GM13977 (cell line): ENCODE measurements at places on chromosomes 1 and 21.

DNA sequence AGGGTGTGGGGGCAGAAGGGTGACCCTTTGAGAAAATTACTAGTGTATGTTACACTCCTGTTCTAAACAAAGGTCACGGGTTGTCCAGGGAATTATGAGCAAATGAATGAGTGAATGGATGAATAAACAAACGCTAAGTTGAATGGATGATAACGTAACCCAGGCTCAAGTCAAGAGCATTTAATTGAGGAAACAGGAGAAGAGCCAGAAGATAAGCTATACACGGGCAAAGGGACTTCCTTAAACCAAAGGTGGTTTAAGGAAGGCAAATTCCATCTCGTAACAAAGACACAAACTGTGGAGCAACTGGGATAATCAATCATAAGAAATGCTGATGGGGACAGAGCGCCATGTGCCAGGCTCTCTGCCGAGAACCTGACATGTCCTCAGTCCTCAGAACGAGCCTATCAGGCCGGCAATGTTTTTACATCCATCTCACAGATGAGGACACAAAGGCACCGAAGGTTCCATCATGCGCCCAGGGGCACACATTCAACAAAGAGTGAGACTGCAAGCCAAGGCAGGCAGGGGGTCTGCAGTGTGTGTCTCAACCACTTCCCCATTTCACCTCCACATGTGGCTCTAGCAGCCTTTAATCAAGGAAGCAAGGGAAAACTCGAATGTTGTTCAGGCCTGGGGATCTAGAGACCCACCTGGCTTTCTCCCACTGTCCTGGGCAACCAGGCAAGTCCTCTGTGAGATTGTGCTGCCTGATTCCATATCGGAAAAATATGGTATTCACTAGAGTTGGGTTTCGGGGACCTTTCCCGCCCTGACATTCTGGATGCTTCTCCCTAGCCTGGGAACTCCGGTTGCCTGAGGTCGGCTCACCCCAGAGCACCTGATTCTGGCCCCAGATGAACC is 126.8 kb upstream of the EDN2 start:
- no peak for DNase-seq

- DNase-seq = no peak
These were observed 91.8 kb downstream of the FOXD2 start for GRCh38 chr1:47529520-47530098.

- DNase-seq = no peak
These were observed 17.7 kb upstream of the CLSTN1 start for GRCh38 chr1:9841460-9841859.

GRCh38 chr1:88877382-88877825 is 14.0 kb downstream of the GTF2B start:
- DNase-seq = no peak

- no peak for DNase-seq
These were observed 13.4 kb upstream of the KIF1B start for GRCh38 chr1:10196976-10197375.

- no peak for DNase-seq
These were observed 124.3 kb downstream of the PGBD5 start for GRCh38 chr1:230301822-230302221.

DNA sequence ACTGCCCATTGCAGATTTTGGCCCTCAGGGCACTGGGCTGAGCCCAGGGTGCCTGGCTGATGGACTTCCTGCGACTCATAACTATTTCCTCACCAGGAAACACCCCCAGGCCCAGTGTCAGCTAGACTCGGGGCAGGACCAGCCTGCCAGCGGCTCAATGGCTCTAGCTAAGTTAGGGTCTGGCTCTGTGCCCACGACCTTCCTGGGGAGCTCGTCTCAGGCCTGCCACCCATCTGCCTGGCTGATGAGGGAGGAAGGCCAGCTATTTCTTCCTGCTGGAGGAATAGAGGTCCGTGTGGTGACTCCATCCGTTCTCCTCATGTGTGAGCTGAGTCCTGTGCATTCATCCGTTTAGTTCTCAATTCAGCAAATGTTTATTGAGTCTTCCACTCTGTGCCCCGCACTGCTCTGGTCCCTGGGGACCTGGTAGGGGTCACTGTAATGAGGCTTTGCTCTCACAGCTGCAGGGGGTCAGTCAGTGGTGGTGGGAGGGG is 44.5 kb downstream of the KIRREL1 start:
- no peak for DNase-seq

- DNase-seq = no peak
These were observed 11.3 kb upstream of the NUP210L start for GRCh38 chr1:154166207-154166606.

- no peak for DNase-seq
These were observed 11.5 kb upstream of the ABCG1 start for GRCh38 chr21:42207426-42207825.

- DNase-seq = peak; percentile 22
These were observed 36.9 kb upstream of the RGS1 start for GRCh38 chr1:192538407-192539296.

DNA sequence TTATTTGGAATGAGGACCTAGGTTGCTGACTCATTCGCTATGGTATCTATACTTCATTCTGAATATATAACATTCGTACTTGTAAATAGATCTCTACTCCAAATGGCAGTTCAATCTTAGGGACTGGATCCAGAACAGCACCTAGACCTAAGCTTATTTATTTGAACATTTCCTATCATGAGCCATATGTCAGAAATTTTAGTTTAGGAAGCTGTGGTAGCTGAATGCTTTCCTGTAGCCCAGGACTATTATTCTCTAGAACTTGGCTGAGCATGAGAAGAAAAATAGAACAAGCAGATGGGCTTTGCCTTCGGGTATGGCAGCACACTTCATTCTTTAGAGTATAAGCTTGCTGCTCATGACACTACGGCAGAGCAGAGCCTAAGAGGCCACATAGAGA is 1114.4 kb upstream of the B3GALT2 start:
- DNase-seq = no peak

DNA sequence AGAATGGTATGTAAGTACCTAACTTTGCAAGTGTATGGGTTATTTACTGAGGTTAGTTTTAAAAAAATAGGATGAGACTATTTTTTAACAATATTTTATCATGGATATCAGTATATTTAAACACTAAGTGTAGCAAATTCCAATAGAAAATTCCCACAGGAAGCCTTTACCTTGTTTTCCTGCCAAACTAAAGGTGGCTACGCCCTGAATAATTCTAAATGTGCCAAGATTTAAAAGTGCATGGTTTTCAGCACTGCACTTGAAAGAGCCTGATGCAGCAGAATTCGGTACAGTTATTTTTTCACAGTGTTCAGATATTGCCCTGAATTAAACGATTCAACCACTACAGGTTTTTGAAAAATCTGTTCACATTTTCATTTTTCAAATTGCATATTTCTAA is 1622.8 kb upstream of the B3GALT2 start:
- DNase-seq = no peak

DNA sequence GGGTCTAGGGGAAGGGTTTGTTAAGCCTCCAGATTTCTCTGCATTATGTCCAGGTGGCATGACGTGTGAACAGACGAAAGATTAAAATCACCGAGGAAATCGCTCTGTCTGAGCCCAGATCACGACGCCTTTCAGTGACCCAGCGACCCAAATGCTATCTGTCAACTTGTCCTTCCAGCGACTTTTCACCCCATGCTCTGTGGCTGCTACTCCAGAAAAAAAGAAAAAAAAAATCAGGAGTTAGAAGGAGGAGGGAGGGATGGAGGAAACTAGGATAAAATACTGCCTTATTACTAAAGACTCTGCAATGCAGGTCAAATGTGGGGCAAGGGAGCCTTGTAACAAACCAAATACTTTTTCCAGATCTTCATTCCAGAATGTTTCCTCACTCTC is 352.0 kb downstream of the NUF2 start:
- no peak for DNase-seq

- no peak for DNase-seq
These were observed 28.5 kb downstream of the SLC26A9 start for GRCh38 chr1:205914730-205915129.

DNA sequence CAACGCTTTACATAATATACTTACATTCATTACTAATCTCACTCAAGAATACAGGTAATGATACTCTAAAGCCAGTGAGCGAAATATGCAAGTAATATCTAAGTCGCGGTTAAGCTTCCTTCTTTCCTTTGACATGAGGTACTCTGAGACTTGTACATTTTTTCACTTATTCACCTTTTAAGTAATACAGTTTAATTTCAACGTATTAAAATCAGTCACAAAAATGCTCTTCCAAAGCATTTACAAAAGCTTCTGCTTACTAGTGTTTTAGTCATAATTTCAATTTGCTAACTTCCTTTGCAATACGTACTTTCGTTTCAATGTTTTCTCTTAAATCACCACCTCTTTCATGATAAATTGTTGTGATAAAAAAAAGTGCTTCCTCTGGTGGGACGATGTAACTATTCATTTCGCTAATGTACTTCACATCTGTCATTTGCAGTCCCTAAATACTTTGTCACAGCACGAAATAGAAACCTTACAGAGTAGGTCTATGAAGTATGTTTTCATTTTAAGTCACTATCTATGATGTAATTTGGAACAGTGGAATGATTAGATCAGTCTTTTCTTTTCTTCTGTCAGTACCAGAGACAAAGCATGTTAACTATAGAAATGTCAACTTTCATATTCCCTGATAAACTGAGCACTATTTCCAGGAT is 34.0 kb upstream of the ADGRL4 start:
- DNase-seq = peak; percentile 56
